ENCODE measurements at places on chromosomes 13 and 19.

DNA sequence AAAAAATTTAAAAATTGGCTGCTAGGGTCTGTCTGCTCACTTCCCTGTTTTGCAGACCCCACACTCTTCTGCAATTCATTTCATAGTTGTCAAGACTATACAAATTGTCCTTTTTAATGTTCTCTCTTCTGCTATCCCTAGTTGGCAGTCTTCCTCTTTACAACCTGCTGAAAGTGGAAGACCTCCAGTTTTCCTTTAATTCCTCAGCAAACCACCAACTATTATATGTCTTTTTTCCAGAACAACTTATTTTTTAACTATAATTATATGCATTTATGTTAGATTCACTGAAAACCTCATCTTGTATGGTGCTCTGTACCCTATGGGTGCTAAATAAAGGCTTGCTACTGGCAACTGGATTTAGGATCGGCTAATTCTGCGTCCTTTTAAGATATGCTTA, 1.1 kb upstream of the PHF11 start:
- DNase-seq, result no peak

GRCh38 chr13:92575777-92576176, 650.8 kb upstream of the GPC6 start:
- no peak for DNase-seq

DNA sequence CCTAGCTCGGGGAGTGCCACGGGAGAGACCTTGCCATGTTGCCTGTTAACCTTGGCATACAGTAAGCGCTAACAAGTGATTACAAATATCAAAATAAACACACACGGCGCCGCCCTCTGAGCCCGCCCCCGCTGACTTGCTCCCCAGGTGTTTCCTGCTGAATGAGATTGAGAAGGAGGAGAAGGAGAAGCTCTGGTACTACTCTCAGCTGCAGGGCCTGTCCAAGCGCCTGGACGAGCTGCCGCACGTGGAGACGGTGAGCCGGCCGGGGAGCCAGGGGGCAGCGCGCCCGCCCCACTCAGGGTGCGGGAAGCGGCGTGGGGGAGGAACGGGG, 5.0 kb downstream of the APC2 start:
- DNase-seq, result no peak

- no peak for DNase-seq
These were observed 306.0 kb downstream of the ZNF536 start for GRCh38 chr19:30678168-30678567.

DNA sequence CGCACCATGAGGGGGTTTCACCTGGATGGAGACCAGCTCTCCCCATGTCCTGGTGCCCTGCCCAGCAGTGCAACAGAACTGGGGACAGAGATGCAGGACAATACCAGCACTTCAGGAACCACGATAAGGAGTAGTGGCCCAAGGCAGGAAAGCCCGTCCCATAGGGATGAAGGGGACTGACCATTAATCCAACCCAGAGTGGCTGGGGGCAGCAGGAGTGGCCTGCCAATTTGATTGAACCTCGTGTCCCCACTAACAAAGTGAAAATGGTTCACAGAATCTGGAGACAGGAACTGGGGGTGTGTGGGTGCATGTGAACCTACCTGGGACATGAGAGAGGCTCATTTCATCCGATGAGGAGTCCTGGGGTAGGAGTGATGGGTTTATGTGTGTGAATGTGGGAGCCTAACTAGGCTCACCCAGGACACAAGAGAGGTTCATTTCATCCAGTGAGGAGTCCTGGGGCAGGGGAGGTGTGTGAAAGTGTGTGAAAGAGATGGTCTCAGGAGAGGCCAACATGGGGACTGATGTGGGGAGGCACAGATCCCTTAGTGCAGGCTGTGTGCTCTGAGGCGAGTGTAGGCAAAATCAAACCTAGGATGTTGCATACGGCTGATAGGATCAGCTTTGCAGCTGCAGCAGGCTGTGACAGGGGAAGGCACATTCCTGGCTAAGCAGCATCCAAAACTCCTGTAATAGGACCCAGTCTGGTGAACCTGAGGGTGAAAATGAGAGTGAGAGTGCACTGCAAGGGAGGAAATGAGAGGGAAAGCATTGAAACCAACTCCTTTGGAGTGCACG, 98.2 kb downstream of the ZNF429 start:
- DNase-seq, result no peak

DNA sequence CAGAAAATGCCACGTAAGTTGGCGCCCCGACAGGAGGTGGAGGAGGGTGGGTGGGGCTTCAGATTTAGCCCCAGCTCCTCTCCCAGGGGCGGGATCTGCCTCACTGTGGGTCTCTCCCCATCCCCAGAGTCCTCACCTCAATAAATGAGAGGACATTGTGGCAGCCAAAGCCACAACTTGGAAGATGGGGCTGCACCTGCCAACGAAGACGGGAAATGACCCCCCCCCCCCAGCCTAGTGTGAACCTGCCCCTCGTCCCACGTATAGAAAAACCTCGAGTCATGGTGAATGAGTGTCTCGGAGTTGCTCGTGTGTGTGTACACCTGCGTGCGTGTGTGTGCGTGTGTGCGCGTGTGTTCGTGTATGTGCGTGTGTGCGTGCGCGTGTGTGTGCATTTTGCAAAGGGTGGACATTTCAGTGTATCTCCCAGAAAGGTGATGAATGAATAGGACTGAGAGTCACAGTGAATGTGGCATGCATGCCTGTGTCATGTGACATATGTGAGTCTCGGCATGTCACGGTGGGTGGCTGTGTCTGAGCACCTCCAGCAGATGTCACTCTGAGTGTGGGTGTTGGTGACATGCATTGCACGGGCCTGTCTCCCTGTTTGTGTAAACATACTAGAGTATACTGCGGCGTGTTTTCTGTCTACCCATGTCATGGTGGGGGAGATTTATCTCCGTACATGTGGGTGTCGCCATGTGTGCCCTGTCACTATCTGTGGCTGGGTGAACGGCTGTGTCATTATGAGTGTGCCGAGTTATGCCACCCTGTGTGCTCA, 1.5 kb upstream of the TRAPPC5 start:
- peak; percentile 55 for DNase-seq

DNA sequence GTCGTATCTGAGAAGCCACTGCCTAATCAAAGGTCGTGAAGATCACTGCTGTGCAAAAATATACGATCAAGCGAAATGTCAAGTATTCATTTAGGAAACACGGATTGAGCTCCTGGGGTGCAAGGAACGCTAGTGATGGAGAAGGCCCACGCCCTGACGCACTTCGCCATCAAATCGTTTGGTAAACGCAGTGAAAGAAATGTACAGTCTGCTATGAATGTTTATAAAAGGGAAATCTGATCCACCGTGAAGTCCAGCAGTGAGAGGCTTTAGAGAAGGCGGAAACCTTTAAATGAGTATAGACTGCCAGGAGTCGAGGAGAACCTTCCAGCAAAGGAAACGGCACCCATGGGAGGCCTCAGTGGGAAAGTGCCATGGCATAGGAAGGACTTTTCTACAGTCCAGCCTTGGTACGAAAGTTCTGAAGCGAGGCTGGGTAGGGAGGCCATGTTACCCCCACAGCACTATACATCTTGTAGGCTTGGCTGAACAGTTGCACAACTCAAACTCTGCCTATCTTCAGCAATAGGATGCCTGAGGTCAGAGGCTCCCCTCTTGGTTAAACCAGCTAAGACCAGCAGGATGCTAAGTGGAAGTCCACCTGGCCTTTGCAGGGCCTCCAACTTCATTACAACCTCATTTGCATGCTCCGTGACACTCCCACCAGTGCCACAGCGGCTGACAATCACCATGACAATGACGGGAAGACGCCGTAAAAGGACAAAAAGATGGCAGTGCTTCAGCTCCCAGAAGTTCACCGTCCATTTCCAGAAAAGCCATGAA, 20.4 kb downstream of the PCID2 start:
- no peak for DNase-seq

DNA sequence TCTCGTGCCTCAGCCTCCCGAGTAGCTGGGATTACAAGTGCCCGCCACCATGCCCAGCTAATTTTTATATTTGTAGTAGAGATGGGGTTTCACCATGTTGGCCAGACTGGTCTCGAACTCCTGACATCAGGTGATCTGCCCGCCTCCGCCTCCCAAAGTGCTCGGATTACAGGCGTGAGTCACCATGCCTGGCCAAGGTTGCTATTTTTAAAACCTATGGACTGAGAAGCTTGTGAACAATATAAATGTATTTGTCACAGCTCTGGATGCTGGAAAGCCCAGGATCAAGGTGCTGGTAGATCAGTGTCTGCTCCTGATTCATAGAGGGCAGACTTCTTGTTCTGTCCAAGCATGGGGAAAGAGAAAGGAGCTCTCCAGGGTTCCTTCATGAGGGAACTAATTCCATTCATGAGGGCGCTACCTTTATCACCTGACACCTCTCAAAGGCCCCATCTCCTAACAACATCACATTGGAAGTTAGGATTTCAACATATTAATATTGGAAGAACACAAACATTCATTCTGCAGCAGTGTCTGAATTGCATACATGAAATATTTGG, 16.1 kb downstream of the CARD8 start:
- DNase-seq, result no peak

- DNase-seq, result no peak
These were observed 787 bp downstream of the ZNF580 start for GRCh38 chr19:55641426-55642152.

DNA sequence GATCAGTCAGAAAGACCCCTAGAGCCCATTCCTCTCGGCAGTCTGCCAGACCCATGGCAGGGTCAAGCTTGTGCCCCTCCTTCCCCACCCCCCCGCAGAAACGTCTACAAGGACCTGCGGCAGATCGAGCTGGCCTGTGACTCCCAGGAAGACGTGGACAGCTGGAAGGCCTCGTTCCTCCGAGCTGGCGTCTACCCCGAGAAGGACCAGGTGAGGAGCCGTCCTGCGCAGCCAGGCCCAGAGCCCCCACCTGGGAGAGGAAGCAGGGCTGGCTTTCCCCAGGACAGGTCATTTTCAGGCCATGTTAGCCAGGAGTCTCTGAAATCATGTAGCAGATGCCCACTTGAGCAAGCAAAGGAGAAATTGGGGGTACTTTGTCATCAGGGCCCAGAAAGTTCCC, 12.3 kb downstream of the TMED1 start:
- no peak for DNase-seq

GRCh38 chr13:91045351-91046034, 302.0 kb upstream of the MIR17HG start:
- no peak for DNase-seq

GRCh38 chr13:110206185-110206584, 100.8 kb downstream of the COL4A1 start:
- no peak for DNase-seq

Measured in stimulated activated CD4-positive, alpha-beta T cell treated with anti-CD3 and anti-CD28 coated beads, Interleukin-12 subunit alpha, Interleukin-12 subunit beta, amount 100 ng/mL, for 48 hours (primary cell).